ENCODE measurements at places on chromosomes 5 and 9.

DNA sequence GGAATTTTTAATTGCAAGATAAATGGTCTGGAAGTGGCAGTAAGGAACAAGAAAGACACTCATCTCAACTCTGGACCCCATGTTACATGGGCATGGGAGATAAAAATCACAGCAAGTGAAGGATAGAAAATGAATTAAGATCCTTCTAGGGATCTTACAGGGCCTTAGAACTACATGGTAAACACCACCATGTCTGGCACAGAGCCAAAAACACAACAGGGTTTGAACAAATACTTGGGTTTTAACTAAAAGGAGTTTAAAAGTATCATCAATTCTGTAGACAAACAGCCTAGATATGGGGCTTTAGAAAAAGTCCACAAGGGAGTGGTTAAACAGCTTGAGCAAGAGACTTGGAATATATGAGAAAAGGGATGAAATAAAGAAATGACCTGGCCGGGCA is 366.4 kb downstream of the ARL15 start:
- no peak for DNase-seq

- no peak for DNase-seq
Observed at GRCh38 chr9:135016037-135016640, 71.3 kb upstream of the OLFM1 start.

DNA sequence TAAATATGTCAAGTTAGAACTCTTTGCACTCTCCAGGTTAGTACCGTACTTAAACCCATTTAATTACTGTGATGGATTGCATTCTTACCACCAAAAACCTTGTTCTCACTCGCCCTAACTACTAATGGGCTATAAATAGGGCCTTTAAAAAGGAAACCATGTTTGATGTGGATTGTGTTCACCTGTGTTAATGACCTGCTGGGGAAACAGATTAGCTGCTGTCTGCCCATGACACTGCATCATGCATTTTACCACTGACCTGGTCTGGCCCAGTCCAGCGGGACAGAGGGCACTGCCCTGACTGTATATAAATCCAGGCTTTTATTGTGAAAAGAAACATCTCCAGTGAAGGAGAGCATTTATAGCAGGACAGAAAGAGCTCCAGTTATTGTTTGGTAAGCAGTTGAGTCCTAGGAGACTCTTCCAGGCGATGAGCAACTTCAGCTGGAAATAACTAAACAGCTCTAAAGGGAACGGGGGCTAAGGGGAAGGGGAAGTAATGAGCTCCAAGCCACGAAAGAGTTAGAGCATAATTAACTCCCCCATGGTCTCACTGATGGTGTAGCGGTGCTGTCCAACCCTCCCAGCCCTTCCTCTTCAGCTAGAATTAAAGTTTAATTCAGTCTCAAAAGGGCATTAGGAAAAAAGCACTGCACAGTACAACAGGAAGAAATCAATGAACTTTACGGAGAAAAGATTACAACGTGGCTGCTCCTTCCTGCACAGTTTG is 303.1 kb downstream of the ENC1 start:
- no peak for DNase-seq

- no peak for DNase-seq
Observed at GRCh38 chr5:10525124-10525495, 38.8 kb upstream of the ANKRD33B start.

DNA sequence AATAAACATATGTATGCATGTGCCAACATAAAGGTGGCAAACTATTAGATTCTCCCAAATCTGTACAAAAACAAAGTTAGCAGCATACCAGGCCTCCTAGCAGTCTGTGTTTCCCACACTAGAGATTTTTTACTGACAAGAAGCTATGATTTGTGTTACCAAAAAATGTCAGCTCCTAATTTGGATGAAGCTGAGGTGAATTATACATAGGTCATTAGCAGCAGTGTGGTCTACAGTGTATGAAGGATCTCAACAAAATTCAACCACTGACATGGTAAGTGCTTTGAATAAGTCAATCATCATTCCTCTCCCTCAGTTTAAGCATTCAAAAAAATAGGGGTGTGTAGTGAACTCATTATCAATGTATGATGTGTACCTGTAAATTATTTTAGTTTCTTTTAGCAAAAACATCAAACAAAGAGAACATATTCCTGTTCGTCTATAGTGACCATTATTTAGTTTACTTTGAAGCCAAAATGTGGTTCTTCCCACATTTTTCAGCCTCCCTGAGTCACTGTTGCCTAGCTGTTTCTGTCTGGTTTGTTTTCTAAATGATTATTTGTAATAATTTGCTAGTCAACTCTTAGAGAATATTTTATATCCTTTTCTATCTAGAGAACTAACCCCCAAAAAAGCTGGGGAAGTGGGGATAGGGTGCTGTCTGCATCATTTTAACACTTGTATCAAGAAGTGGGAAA is 52.1 kb upstream of the RGMB start:
- DNase-seq, result no peak

DNA sequence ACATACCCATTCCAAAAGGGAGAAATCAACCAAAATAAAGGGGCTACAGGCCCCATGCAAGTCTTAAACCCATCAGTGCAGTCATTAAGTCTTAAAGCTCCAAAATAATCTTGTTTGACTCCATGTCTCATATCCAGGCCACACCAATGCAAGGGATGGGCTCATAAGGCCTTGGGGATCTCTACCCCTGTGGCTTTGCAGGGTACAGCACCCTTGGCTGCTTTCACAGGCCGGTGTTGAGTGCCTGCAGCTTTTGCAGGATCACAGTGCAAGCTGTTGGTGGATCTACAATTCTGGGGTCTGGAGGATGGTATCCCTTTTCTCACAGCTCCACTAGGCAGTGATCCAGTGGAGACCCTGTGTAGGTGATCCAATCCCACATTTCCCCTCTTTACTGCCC is 5.0 kb upstream of the SPINK14 start:
- DNase-seq, result no peak

DNA sequence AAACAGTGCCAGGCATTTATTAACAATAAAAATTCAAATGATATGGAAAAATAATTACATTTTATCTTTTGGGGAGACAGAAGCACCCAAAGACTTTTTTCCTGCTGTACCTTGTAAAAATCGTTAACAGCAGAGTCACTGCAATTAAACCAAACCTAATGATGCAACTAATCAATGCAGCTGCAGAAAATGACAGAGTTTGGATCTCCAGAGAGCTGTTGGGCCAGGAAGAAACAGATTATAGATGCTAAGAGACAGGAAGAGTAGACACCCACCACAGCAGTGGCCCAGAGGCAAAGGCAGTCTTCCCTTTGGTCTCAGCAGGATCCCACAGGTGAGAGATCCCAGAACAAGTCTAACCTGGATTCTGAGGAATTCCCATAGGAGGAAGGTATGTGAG is 53.0 kb downstream of the SPOCK1 start:
- DNase-seq, result no peak

DNA sequence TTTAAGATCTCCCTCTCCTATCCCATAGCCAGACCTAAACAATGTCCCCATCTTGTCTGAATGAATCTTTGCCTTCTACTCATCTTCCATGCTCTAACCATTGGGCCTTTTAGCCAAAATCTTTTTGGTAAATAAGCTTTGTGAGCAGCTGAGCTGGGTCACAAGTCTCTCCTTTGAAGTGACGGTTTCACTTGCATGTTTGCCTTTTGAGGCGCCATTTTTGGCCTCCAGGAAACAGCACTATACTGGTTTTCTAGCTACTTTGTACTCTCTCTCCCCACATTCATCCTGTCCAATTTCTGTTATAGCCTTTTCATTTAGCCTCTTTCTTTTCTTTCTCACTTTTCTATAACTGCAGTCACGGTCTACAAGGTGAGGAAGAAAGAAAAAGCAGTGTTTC is 195.5 kb upstream of the C9orf72 start:
- DNase-seq, result no peak

DNA sequence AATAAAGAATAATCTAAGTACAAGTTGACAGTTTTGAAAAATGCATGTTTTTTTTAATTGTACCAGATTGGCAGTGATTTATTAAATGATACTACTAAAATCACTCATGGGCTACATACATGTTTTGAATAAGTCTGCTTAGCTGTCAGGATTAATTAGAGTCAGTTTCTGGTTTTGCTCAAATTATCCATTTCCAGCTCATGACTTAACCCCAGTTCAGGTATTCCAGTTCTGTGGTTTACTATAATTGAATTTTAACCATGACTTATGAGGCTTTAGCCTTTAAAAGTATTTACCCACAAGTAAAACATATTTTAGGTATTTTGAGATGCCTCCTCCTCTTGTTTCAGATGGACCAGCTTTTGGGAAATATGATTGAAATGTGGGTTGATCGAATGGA is 17.8 kb upstream of the LRRC70 start:
- DNase-seq, result no peak
